Stimulated activated CD4-positive, alpha-beta T cell treated with anti-CD3 and anti-CD28 coated beads, Interleukin-1b, Interleukin-23, amount 100 ng/mL, for 24 hours (primary cell): ENCODE measurements at places on chromosomes 16 and 17.

GRCh38 chr16:48194828-48195556 is 39.2 kb upstream of the ABCC12 start:
- DNase-seq = no peak

- no peak for DNase-seq
Measured at GRCh38 chr16:67516296-67517154, 12.1 kb upstream of the RIPOR1 start.

GRCh38 chr16:78778101-78779004 is 678.9 kb downstream of the WWOX start:
- DNase-seq = no peak

DNA sequence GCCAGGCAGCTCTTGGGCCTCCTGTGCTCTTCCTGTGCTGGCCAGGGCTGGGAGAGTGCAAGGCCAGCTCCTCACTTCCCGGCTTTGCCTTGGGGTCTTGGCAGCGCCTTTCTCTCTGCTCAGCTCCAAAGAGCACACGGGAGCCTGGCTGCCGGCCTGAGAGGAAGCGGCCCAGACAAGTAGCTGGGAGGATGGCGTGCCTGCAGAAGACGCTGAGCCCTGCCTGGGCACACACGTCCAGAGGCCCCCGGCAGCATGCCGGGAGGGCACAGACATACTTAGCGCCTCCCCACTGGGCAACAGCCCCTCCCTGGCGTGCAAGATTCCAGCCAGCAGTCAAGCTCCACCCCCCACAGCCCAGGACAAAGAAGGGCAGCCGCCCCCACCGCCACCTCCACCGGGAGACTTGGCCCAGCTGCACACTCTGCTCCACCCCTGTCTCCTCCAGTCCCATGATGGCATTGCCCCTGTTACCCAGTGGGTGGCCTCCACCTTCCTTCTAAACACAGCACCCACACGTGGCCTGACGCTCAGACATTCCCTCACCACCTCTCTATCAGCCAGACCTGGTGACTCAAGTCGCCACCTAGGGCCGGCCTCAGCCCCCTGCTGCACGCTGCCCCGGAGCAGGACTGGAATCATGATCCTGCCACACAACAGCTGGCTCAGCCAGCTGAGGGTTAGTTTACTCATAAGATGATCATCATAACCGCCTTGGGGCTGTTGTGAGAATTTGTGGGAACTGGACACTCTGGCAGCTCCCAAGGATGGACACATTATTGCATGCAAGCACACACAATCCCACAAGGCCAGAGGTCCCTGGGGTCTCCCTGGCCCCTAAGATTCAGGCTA is 12.4 kb downstream of the SGCA start:
- DNase-seq = no peak

GRCh38 chr17:80005360-80006338 is 30.0 kb downstream of the TBC1D16 start:
- peak; percentile 59 for DNase-seq

DNA sequence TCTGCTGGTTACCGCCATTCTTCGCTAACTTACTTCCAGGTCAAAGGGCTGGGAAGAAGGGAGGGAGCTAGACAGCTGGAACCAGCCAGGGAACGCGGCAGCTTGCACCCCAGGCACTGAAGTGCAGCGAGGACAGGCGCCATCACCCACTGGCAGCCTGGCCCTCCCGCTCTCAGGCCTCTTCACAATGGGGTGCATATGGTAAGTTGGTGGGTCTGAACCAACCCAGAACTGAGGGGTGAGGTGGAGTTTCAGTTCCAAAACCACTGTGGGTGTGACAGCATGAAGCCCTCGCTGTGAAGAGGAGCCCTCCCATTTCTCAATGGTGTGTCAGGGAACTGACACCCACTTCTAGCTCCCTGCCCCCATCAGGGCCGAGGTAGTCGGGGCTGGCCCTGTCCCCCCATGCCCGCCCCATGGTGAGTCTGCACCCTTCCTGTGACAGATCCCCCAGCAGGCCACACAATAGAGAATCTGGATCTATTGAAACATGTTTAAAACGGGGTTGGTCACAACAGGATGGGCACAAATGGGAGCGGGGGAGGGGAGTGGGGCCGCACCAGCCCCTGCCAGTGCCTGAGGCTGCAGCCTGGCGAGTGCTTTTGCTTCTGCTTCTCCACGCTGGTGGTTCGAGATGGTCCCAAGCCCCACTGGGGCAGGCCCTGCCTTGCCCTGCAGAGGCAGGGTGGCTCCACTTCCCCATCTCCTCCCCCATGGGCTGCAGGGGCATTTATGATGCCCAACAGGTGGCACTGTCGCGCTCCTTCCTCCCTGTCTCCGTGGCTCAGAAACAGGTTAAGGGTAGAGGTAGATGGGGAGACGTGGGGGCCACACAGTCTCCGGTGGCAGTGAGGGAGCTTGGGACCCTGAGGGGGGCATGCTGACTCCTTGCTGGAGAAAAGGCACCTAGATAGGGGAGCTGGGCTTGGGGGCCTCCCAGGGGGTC is 2.3 kb downstream of the LIMD2 start:
- no peak for DNase-seq

DNA sequence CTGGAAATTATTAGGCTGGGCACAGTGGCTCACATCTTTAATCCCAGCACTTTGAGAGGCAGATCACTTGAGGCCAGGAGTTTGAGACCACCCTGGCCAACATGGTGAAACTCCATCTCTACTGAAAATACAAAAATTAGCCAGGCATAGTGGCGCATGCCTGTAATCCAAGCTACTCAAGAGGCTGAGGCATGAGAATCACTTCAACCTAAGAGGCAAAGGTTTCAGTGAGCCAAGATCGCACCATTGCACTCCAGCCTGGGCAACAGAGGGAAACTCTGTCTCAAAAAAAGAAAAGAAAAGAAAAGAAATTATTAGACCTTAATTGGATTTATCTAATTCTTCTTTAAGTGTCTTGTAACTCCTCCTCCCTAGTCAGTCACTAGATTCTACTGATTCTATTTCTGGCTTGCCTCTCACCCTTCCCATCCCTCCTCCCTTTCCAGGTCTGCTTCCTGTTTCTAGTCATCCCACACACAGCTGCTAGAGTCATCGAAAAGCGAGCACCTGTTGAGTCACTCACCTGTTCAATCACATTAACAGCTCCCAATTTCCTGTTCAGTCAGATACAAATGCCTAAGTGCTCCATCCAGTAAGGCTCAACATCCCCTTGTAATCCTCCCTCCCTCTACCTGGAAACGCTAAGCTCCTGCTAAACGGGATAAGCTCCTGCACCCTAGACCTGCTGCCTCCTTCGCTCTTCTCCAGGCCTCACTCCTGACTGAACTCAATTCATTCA is 34.6 kb downstream of the ERN1 start:
- no peak for DNase-seq

GRCh38 chr16:78566397-78567073 is 467.1 kb downstream of the WWOX start:
- no peak for DNase-seq

DNA sequence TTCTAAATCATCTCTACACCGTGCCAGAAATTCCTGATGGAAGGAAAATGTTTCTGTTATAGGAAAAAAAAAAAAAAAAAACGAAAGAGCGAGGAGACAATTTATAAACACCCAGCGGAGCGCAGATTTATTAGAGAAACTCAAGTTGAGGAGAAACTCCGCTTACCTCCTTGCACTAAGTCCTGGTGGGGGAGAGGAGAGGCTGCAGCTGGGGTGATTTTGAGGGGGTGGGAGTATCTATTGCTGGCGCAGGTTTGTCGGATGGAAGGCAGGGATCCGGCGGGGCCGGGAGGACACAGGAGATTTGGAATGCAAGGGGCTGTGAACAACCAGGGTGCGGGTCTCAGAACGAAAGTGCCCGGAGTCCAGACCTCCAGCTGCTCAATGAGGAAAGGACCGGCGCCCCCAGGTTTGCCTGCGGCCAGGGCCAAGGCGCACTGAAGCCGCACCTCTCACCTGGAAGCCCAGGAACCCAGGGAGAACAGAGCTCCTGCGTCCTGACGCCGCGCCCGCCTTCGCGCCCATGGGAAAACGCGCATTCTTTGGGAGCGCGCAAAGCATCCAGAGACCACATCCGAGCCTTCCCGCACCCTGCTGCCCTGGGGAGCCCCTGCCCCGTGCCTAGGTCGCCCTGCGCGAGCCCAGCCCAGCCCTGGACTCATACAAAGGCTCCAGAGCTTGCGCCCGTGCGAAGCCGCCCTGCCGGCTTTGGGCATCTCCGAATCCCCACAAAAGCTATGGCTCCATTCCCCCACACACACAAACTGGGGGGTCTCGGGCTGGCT is 2.6 kb upstream of the HOXB8 start:
- no peak for DNase-seq

DNA sequence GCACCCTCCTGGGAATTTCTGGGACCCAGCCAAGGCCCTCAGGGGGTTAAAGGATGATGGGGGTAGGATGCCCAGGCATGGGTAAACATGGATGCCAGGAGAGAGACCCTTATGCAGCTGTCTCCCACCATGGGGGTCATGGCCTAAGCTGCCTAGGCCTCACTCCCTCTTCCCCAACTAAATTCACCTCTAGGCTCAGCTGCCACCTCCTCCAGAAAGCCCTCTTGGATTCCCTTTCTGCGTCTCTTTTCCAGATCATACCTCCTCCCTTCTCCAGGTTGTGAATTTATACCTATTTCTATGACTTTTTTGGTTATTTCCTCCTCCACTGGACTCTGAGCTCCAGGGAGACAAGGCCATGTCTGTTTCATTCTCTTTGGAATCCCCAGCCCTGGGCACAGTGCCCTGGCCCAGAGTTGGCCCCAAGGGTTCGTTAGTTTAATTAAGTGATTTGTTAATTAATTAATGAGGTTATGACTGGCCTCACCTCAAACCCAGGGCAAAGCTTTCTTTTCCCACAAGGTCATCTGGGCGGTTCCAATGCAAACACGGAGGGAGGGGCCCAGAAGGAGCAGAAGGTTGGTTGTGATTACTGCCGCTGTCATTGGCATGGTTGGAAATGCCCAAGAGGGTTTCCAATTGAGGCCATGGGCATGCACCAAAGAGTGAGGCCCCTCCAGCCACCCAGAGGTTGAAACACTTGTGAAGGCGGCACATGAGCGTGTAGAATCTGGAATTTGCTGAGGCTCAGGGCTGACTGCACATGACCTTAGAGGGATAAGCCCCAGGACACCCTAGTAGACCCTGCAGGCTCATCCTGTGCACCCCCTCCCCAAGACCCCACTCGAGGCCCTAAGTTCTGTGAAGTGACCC is 6.9 kb upstream of the KRT17 start:
- DNase-seq = no peak

DNA sequence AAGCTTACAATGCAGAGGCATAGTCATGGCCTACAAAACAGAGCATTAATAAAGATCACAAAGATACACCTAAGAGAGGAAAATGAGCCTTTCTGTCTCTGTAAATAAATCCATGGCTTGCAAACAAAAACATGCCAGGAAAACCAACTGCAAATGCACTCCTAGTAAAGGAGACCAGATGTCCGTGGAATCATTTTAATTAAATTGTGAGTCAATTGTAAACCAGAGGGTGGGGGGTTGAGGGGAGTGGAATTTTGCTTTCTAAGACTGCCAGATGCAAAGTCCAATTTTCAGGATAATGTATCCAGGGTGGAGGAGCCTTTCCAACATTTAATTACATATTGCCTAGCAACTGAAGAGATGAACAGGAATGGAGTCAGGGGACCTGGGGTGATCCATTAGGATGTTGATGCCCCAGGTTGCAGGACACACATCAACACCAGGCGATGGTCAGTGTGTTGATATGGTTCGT is 390.3 kb upstream of the CCL2 start:
- no peak for DNase-seq

- DNase-seq = no peak
Measured at GRCh38 chr17:59858167-59858816, 34.5 kb downstream of the TUBD1 start.

- no peak for DNase-seq
Measured at GRCh38 chr17:16820161-16820877, 130.3 kb downstream of the CCDC144A start.

DNA sequence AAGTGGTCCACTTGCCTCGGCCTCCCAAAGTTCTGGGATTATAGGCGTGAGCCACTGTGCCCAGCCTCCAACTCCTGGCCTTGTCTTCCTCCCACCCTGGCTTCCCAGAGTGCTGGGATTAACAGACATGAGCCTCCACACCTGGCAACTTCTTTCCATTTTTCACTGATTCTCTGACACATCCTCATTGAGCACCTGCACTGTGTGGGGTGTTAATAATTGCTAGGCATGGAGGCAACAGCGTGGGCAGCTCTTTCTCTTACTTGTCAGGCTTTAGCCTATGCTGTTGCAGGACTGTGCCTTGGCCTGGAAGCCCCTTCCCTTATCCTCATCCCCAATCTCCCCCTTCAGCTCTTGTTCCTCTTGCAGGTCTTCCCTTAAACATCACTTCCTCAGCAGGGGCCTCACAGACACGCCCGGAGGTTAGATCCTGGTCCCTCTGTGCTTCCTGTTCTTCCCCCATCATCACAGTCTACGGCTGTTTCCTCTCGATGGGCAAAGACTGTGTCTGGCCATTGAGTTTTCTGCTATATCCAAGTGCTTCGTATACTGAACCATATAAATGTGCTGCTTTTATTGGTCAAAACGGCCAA is 7.9 kb downstream of the QPRT start:
- no peak for DNase-seq

DNA sequence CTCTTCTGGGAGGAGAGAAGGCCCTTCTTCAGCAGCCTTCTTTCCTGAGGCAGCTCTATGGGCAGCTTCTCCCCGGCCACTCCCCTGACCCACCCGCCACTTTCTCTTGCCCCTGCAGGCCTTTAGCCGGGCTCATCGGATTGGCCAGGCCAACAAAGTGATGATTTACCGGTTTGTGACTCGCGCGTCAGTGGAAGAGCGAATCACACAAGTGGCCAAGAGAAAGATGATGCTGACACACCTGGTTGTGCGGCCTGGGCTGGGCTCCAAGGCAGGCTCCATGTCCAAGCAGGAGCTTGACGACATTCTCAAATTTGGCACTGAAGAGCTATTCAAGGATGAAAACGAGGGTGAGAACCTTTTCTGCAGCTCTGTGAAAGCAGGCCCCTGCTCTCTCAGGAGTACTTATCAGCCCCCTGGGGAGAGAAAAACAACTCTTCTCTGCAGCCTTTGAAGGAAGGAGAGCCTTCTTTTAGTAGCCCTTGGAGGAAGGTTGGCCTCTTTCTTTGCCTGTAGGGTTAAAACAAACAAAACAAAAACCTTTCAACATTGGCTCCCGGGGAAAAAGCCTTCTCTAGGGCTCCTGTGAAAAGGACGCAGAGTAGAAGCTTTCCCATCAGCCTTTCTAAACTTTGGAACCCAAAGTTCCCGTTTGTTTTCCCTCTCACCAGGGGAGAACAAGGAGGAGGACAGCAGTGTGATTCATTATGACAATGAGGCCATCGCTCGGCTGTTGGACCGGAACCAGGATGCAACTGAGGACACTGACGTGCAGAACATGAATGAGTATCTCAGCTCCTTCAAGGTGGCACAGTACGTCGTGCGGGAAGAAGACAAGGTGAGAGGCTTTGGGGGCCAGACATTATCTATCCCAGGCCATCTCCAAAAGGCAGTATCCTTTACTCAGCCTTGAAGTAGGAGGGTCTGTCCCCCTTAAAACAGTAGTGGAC is 12.7 kb downstream of the RNF227 start:
- DNase-seq = no peak

- DNase-seq = no peak
Measured at GRCh38 chr17:2155573-2155972, 100.7 kb downstream of the HIC1 start.

- DNase-seq = no peak
Measured at GRCh38 chr16:70432356-70432722, 6.6 kb downstream of the ST3GAL2 start.
